ENCODE measurements at places on chromosomes 13 and 19.

- DNase-seq, result peak; percentile 50
These were observed 1.1 kb downstream of the PPP6R1 start for GRCh38 chr19:55257461-55258420.

DNA sequence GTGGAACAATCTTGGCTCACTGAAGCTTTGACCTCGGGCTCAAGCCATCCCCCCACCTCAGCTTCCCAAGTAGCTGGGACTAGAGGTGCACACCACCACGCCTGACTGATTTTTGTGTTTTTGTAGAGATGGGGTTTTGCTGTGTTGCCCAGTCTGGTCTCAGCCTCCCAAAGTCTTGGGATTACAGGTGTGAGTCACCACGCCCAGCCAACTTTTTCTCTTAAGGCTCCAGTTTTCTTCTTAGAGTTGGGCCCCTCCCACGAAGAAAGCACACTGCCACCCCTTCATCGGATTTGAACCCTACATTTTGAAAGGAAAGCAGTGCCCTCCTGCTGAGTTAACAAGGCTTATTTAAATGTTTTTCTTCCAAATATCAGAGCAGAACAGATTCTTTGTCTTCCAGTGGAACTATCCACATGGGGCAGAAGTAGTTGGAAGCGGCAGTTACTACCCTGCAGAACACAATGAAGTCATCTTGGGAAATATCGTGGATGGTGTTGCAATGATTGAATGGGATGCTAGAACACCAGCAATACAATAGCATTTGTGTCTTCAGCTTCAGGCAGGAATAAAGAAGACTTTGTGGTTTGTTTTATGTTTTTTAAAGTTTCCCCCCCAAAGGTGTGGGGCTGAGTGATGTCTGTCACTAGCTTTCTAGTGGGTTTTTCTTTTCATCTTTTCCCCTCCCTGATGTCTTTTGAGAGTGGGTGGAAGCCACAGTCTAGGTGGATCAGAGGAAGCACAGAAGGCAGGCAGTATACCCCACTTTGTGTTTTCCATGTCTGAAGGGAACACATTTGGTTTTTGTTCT, 8.9 kb downstream of the ACTN4 start:
- DNase-seq, result no peak

- DNase-seq, result no peak
These were observed 1.3 kb downstream of the FCGRT start for GRCh38 chr19:49513746-49514118.

- DNase-seq, result no peak
These were observed 17.5 kb downstream of the MIPEP start for GRCh38 chr13:23871616-23872220.

GRCh38 chr13:111006506-111007031, 91.7 kb upstream of the ANKRD10 start:
- DNase-seq, result peak; percentile 29

DNA sequence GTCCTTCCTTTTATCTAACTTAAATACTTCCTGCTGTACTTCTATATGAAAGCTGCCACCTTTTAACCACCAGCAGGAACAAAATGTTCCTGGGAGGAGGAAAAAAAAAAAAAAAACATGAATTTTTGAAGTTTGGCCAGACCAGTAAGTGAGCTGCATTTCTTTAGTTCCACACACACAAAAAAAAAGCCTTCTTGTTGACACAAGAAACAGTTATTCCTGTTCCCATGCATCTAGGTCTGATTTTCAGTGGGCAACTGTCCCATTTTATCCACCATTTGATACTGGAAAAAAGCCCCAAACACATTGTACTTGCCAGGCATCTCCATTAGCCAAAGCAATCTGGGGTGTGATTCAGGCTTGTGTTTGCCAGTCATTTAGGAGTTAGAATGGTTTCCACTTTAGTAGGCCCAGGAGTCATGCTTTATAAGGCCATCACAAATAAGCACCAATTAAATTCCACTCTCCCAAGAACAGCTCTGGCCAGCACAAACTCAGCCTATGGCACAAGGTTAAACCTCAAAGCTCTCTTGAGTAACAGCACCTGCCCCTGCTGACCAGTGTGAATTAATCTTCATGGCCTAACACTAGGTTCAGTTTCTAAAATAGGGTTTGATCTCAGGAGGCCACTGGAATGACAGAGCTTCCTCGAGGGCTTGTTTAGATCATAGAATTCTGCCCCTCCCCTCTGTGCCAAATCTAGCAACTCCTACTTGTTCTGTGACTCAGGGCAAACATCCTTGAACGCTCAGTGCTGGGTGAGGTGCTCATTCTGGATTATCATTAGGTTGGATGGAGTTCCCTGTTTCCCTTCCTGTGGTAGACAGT, 67.1 kb downstream of the NUFIP1 start:
- DNase-seq, result no peak

- DNase-seq, result no peak
These were observed 22.5 kb upstream of the POU2F2 start for GRCh38 chr19:42154471-42155323.

DNA sequence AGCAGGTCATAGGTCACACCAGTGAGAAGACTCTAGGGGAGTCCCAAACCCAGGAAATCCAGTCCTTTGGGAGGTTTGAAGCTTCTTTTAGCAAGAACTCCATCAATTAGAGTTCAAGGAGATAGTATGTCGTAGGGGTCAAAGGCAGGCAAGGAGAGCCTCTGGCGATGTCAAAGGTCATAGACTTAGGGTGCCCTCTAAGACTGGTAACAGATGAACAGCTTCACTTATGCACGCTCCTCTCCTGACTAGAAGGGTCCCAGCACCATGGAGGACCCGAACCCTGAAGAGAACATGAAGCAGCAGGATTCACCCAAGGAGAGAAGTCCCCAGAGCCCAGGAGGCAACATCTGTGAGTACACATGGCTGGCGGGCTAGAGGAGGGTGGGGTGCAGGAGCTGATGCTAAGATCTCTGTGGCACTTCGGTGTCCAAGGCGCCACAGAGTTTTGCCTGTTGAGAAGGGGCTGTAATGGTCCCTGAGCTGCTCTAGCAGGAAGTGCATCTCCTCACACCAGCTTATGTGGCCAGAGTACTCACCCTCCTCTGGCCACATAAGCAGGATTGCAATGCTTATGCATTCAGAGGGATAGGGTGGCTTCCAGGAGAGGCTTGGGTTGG, 557 bp downstream of the ZNF576 start:
- DNase-seq, result no peak

DNA sequence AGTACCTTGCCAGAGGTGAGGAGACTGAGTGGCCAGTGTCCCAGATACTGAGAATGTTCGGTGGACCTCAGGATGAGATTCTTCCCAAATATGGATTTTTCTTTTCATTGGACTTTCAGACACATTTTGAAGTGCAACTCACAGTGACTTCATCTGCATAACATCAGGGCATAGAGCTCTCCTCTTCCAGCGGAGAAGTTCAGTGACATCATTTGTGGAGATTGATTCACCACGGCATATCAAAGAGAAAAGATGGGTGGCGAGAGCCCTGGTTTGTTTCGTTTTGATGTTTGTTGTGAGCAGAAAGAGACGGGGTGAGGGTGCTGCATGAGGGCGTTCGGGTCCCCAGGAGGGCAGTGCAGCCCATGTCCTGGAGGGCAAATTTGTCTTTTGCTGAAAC, 120.1 kb upstream of the GPR12 start:
- no peak for DNase-seq

DNA sequence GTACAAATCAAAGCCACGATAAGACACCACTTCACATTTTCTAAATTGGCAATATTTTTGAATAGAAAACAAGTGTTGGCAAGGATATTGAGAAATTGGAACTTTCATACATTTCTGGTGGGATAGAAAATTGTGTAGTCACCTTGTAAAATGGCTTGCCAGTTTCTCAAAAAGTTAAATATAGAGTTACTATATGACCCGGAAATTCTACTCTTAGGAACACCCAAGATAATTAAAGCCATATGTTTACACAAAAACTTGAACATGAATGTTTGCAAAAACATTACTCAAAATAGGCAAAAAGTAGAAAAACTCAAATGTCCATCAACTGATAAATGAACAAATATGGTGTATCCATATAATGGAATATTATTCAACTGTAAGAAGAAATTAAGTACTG, 552.5 kb downstream of the TBC1D4 start:
- DNase-seq, result no peak

DNA sequence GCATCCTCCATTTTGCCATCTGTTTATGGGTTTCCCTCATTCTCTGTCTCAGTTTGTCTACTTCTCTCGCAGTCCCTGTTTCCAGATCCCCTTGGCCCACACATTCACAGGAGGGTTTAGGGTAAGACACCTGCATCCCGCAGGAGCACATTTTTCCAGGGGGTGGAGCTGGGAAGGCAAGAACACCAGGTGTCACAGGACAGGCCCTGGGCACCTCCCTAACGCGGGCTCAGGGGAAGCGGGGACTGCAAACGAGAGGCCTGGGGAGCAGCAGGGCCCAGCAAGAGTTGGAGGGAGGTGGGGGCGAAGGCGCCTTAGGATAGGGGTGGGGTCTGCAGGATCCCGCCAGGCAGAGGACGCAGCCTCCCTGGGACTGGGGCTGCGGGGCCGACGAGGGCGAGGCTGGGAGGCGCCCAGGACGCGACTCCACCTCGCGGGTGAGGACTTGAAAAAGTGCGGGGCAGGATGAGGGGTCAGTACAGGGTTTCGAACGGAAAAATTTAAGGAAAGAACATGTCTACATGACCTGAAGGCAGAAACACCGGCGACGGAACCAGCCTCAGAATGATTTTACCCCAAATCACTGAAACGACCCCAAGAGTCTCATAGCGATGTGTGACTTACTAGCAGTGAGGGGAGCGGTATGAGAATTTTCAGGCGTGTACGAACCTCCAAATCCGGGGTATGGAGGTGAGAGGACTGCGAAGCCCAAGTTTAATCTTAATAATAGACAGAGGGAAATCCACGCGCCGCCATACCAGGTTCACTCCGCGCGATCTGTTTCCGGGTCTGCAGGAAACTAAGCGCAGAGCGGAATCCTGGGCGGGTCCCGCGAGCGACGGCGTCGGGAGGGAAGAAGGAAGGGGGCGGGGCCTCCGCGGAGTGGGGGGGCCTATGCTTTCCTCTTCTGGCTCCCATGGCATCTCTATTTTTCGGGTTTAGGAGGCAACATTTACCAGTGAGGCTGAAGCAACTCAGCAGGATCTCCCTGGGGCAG, 7.1 kb upstream of the ERVV-2 start:
- DNase-seq, result peak; percentile 76

GRCh38 chr13:36438594-36439483, 6.5 kb downstream of the CCNA1 start:
- DNase-seq, result no peak

- no peak for DNase-seq
These were observed 19.6 kb upstream of the NFIC start for GRCh38 chr19:3346677-3347353.

DNA sequence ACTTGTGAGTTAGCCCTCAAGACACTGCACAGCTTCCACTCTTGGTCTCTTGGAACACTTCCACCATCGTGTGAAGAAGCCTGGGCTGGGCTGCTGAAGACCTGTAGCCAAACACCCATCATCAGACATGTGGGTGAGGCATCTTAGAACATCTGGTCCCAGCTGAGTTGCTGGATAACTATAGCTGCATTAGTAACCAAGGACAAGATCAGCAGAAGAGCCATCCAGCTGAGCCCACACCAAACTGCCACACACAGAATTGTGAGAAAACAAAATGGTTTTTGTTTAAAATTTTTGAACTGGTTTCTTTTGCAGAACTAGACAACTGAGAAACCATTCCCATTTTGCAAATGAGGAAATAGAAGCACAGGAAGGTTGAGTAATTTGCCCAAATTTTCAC, 56.2 kb downstream of the CCNE1 start:
- DNase-seq, result no peak

DNA sequence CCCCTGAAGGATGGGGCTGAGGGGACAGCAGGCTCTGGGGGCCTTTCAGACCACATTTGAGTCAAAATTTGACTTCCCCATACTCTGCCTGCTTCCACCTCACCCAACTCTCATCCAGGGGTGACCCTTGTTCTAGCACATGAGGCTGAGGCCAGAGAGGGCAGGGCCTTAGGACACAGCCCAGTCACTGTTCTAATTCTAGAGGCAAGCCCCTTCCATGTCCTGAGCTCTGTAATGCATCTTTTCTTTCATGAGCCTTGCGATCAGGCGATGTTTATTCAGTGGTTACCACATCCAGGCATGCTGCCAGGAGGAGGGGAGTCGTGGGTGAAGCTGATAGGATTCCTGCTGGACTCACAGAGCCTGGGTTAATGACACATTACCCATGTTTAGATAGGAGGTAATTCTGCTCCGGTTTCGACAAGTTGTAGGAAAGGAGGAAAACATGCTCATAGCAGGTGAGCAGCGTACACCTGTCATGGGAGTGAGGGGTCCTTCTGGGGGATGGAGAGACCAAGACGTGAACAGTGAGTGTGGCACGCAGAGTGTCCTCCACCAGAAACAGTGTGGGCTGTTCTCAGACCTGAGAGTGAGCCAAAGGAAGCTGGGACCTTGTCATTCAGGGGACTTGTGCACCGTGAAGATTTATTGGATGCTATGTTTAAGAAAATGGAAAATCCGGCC, 9.3 kb downstream of the RPS9 start:
- DNase-seq, result peak; percentile 53

DNA sequence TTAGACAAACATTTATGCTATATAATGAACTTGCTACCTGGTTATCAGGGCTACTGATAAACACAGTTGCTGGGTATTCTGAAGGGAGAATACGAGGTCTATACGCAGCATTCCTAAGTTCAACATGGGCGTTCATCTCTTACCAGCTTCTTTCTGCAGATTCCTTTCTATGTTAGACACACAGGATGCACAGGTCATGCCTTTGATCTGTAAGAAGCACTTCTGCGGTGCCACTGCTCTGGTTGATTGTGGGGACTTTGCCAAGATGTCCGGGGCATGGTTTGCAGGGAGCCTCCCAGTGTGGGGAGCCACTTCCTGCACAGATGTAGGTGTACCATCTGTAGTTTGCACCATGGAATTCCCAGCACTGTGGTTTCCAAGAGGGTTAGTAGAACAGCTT, 40.9 kb downstream of the ATP7B start:
- DNase-seq, result no peak

GRCh38 chr13:46775385-46776107, 21.4 kb downstream of the ESD start:
- DNase-seq, result no peak

DNA sequence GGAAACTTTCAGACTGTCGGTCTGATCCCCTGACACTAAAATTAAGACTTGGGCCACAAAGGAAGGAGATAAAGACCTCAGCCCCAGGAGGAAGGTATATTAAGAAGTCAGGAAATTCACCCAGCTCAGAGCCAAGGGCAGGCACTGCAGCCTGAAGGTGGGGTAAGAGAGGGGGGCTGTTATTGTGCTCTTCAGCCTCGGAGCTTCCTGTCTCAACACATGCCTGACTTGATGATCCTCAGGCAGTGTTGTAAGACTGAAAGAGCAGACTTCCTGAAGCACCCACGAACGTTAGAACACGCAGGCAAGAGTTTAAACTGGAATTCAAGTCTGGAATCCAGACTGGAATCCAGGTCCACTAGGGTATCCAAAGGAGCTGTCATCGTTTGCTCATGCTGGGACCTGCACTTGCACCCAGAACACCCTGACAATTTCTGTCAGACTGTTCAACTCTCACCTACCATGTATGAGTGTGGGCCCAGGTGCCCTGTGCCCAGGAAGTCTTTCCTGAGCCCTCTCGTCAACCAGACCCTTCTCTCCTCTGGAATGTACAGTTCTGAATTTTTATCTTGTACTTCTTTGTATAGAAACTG, 10.7 kb upstream of the FLT1 start:
- DNase-seq, result no peak
